ENCODE measurements at places on chromosomes 2 and 18.
A peak's percentile ranks its signal among the peaks of the same experiment; 100 is the strongest.

DNA sequence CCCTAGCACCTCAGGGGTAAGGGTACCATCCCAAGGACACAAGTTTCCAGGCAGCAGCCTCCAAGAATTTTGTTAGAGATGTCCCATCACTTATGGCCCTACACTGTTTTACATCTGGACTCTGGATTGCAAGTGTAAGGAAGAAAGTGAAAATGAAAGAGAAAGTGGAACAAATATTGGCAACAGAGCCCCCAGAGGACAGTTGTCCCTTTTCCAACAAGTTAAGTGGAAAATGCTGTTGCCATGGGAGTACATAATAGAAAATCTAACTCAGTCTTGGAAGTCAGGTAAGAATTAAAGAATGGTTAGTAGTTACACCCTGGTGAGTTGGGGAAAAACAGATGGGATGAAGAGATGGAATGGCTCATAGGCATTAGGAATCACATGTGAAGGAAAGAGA, 50.6 kb downstream of the TTC21B start:
- DNase-seq: no peak

DNA sequence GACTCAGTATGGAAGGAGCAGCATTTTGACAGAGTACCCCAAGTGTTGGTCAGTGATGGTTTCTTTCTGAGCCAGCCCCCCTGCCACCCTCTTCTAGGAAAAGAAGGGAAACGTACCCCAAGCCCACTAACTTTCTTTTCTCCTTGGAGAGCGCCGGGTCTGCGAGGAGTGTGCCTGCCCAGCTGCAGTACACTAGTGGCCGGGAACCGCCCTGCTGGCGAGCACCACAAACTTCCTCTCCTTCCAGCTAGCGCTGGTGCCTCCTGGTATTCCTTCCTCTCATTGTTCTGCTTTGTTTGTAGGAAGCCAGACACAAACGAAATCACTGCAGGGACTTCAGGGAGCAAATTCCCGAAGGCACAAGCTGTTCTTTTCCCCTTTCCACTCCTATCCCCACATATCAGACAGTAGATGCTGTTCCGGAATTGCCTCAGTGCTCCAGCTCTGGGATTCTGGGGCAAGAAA, 1.8 kb downstream of the CCDC85A start:
- no peak for DNase-seq

DNA sequence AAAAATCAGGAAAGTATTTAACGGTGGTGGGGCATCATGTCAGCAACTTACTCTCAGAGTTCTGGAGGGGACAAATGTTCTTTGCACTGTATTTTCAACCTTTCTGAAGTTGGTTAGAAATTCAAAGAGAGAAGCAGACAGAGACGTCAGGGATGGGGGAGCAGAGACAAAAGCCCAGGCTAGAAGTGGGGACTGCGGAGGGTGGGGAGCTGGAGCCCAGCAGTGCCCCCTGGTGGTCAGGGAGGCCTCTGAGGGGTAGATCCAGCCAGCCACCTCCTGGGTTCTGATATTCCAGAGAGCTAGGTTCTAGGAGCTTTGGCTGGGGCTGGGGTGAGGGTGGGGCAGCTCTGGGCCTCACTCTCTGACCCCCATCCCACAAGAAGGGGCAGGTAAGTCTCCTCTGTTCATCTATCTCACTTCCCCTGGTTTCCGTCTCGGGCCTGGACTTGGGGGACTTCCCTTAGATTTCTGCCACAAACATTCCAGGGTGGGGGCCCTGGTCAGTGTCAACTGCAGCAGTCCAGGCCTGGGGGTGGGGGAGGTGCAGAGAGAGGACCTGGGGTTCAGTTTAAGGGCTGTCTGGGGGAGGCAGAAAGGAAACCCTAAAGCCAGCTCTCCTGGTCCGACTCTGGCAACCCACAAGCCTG, 8.9 kb downstream of the TNS1 start:
- peak; percentile 84 for DNase-seq

- no peak for DNase-seq
Observed at GRCh38 chr2:64853306-64853705, 135.9 kb upstream of the SLC1A4 start.

DNA sequence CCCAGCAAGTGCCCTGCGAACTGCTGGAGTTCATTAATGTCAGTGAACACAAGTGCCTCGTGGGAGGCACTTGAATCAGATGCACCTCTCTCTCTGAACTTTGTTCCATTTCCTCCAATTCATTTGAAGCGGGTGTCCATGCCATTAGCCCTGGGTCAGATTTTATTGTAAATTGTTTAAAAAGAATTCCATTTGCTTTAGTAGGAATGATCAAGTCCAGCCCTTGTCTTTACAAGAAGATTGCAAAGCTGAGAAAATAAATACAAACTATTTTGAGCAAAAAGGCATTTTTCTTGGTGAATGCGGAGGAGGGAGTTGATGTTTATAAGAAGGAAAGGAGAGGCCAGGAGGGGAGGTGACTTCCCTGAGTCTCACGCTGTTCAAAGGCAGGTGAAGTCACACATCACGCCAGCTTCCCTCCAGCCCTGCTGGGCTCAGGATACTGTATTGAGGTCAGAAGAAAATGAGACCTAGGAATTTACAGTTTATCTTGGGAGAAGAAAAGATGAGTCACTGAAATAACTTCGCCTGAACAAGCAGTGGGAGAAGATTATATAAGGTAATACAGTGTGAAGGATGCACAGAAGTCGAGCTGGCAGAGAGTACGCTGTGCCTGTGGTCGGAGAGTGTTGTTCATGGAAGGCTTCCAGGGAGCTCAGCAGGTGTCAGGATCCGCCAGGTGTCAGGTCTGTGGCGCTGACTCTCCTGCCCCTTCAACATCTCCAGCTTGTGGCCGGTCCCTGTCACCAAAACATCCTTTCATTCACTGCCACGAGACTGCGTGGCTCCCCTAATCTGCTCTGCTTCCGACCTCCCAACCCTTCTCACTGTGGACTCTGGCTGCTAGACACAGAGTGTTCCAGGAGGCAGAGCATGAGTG, 36.5 kb downstream of the EFR3B start:
- DNase-seq: no peak

- no peak for DNase-seq
Observed at GRCh38 chr2:153360239-153360638, 118.3 kb downstream of the RPRM start.

DNA sequence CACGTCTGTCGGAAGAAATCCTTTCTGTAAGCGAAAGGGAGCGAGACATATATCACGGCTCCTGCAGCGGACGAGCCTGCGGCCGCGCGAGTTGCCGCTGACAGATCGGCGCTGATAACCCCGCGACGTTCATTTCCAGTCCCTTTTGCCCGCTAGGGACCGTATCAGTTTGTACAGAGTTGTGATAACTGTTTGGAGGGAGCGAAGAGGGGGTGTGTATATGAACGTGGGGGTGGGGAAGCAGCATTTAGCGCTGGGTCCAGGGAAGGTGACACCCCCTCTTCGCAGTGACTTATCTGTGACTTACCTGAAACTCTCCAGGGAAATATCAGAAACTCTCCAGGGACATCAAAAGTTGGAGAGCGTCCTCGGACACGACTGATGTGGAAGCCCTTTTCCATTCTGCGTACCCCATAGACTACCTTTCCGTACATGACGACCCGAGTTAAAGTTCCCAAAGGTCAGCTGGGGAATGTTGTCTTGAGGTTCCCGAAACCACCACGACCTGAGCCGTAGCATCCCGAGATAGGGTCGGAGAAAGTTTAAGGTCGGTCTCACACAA, 948 bp upstream of the GATA6 start:
- DNase-seq: no peak

GRCh38 chr18:78448106-78448505, 531.5 kb upstream of the SALL3 start:
- no peak for DNase-seq

DNA sequence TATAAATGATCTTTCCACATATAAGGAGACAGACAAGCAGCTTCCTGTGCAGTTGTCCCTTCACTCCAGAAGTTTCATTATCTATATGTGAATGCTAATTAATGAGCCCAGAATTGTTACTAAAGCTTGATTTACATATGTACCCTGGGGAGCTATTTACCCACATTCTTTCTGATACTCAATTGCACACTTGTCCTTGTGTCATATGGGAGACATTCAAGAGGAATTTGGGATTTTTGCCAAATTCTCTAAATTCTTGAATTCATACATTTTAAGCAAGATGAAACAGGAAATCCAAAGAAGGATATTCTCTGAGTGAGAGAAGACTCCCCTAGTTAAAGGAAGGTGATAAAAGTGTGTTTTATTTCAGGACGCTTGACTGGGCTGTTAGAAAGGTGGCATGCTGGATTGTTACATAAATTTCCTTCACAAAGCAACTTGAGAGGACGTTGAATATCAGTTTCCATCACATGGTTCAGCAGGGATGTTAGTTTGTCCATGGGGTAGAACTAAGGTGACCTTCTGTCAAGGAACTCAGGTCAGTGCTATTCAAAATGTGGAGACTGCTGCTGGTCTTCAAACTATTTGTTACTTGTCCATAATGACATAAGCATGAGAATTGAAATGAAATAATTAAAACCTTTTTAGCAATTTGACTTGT, 368.2 kb downstream of the IRS1 start:
- no peak for DNase-seq

- DNase-seq: no peak
Observed at GRCh38 chr2:55763721-55764120, 70.1 kb upstream of the PNPT1 start.

- DNase-seq: no peak
Observed at GRCh38 chr2:18792226-18792629, 202.9 kb upstream of the NT5C1B start.

DNA sequence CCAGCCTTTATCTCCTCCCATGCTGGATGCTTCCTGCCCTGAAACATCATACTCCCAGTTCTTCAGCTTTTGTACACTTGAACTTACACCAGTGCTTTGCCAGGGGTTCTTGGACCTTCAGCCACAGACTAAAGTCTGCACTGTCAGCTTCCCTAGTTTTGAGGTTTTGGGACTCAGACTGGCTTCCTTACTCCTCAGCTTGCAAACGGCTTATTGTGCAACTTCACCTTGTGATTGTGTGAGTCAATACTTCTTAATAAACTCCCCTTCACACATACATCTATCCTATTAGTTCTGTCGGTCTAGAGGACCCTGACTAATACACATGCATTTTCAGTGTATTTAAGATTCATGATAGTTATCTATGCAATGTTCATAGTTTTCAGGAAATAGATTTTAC, 35.8 kb upstream of the ZNF804A start:
- DNase-seq: no peak

DNA sequence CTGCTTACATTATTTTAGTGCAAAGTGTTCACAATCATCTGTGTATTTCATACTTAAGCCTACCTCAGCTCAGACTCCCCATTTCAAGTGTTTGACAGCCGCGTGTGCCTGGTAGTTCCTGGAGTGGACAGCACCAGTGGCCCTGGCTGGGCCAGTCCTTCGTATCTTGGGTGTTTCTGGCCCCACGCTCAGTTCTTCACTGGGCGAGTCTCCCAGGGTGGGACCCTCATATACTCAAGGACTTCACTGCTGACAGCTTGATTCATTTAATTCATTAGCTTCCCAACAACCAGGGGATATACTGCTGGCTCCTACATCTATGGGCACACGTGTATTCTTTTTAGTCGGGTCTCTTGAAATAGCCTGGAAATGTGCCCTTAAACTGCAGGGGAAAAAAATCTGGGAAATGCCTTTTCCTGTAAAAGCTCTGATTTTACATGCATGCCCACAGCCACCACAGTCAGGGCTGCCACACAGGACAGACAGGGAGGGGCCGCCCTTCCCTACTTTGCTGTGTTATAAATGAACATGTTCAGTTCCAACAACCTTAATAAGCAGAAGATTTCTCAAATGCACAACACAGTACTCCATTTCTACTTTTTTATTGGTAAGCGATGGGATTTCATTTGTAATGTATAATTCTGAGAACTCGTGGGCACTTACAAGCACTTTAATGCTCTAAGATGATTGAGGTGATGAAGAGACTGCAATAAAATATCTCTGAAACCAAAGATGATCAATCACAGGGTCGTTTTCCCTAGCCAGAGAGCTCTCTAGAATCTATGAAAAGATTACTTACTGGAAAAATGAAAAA, 205.5 kb upstream of the REV1 start:
- no peak for DNase-seq

DNA sequence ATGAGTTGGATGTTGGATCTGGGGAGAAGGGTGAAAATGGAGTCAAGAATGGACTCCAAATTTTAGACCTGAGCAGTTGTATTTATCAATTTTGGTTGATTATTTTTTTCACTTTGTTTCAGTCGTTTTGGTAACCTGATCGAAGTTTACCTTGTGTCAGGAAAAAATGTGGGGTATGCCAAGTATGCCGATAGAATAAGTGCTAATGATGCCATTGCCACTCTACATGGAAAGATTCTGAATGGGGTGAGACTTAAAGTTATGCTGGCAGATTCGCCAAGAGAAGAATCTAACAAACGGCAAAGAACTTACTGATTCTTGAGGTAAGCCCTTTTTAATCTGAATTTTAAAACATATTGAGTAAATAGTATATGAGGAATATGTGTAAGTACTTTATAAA, 13.6 kb downstream of the RBM45 start:
- DNase-seq: no peak
